ENCODE measurements at places on chromosomes 7 and 10. TPM values are rescaled to one million over a fixed set of nuclear protein-coding genes. Genes with fewer than 3 reads are reported as not detected.

The VWDE gene
- total RNA-seq, result 0.50 TPM

The C10orf62 gene
- not detected for total RNA-seq

The UTF1 gene
- not detected for total RNA-seq

The GPC2 gene
- total RNA-seq, result 3.9 TPM

The MMP21 gene
- total RNA-seq, result 0.13 TPM

The GRID2IP gene
- not detected for total RNA-seq

The C10orf67 gene
- total RNA-seq, result not detected

The FOXP2 gene
- total RNA-seq, result 0.40 TPM

The CFAP70 gene
- 0.40 TPM for total RNA-seq

The SLC18A3 gene
- total RNA-seq, result not detected

The TAS2R41 gene
- not detected for total RNA-seq

The WDFY4 gene
- 4.9 TPM for total RNA-seq

The CHCHD1 gene
- 25.3 TPM for total RNA-seq

The AGAP3 gene
- total RNA-seq, result 97.4 TPM

The GOLGA7B gene
- total RNA-seq, result not detected

The SEC31B gene
- total RNA-seq, result 6.0 TPM

The PDZD7 gene
- 0.50 TPM for total RNA-seq

The TMEM229A gene
- total RNA-seq, result not detected

The CALN1 gene
- not detected for total RNA-seq

The ASAH2 gene
- 0.27 TPM for total RNA-seq

The SH3PXD2A gene
- 8.8 TPM for total RNA-seq

The RADIL gene
- 0.80 TPM for total RNA-seq

The VWA2 gene
- total RNA-seq, result not detected

The TFPI2 gene
- total RNA-seq, result 96.5 TPM

The NRAP gene
- not detected for total RNA-seq

The ADRB1 gene
- total RNA-seq, result not detected

The CXCL12 gene
- 1.2 TPM for total RNA-seq

The ABHD11 gene
- 7.4 TPM for total RNA-seq

The HTR5A gene
- not detected for total RNA-seq

The TRPV5 gene
- not detected for total RNA-seq

The ACSM6 gene
- not detected for total RNA-seq

The DLD gene
- 116 TPM for total RNA-seq

The CALML5 gene
- total RNA-seq, result not detected

The TCERG1L gene
- not detected for total RNA-seq

The ZNF467 gene
- 4.5 TPM for total RNA-seq

The ZNF282 gene
- total RNA-seq, result 28.0 TPM

The TEX36 gene
- total RNA-seq, result not detected

The DNA2 gene
- 29.1 TPM for total RNA-seq

The KIF11 gene
- total RNA-seq, result 83.2 TPM

The TMEM106B gene
- total RNA-seq, result 73.4 TPM

The ST8SIA6 gene
- 0.29 TPM for total RNA-seq

The OPN1SW gene
- not detected for total RNA-seq

The HABP2 gene
- total RNA-seq, result not detected

The SFRP4 gene
- not detected for total RNA-seq

The C1QL3 gene
- total RNA-seq, result 0.14 TPM

The LRRC17 gene
- total RNA-seq, result 4.4 TPM

The PAX4 gene
- not detected for total RNA-seq

The CTAGE8 gene
- total RNA-seq, result not detected

The ZNF775 gene
- 5.1 TPM for total RNA-seq

The DPYSL4 gene
- 12.0 TPM for total RNA-seq

The TDRD1 gene
- not detected for total RNA-seq

The SLIT1 gene
- not detected for total RNA-seq

Measured in thoracic aorta endothelial cell (primary cell).